ENCODE measurements at places on chromosomes 5 and 9.

GRCh38 chr5:97544678-97545077, 361.6 kb upstream of the RIOK2 start:
- no peak for DNase-seq

- DNase-seq: no peak
These were observed 193.3 kb downstream of the PSAT1 start for GRCh38 chr9:78490231-78490630.

GRCh38 chr5:1527533-1528205, 3.9 kb upstream of the LPCAT1 start:
- DNase-seq: no peak

DNA sequence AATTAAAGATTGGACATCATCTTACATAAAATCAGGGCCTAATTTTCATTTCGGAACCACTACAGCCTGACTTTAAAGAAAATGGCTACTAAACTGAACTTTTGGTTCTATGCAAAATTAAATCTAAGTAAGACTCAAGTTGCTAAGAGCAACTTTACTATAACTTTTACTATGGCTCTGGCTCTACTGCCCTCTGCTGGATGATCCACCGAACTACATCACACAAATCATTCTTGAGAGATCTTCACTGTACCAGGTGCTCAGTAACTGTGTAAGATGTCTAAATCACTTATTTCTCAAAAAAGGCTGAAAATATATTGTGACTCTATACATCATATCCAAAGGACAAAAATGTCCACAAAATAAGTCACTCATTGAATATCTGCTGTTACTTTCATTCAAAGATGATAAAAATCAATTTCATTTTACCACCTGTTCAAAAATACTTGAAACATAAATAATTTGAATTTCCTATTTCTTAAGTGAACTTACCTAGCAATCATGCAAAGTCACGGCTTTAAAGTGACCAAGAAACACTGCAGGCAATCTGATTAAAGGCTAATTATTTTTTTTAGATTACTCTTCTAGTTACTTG, 13.5 kb downstream of the MOCS2 start:
- DNase-seq: peak; percentile 75

DNA sequence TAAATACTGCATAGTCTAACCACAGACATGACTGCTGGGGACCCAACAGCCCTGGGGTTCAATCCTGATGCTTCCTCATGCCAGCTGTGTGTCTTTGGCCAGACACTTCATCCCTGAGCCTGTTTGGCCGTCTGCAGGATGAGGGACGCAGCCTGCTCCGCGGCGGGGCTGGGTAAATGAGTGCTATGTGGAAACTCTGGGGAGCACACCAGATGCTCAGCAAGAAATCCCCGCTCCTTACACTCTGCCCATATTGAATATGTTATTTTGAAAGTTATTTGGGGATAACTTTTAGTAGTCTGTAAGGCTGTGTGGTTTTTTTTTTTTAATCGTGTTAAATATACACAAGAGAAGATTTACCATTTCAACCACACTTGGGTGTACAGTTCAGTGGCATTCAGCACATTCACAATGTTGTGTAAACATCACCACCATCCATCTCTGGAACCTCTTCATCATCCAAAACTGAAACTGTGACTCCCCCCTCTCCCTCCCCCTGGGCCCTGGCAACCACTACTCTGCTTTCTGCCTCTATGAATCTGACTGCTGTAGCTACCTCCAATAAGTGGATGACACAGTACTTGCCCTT, 42.7 kb downstream of the SH3PXD2B start:
- DNase-seq: no peak

- peak; percentile 87 for DNase-seq
These were observed 16.1 kb downstream of the AHRR start for GRCh38 chr5:337563-338130.

- DNase-seq: no peak
These were observed 42.4 kb upstream of the SMIM32 start for GRCh38 chr5:136235321-136235720.

GRCh38 chr9:21576331-21577189, 94.4 kb upstream of the IFNE start:
- DNase-seq: no peak

- DNase-seq: no peak
These were observed 143.5 kb downstream of the MTX3 start for GRCh38 chr5:79847561-79847960.

DNA sequence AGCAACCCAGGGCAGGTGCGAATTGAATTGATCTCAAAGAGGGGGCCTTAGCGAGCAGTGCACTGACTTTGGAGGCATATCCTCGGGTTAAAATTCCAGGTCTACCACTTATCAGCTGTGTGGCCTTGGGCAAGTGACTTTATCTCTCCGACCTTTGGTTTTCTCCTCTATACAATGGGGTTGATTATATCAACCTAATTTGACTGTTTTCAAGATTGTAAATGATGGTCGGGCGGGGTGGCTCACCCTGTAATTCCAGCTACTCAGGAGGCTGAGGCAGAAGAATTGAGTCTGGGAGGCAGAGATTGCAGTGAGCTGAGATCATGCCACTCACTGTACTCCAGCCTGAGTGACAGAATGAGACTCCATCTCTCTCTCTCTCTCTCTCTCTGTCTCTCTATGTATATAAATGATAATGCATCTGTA, 18.7 kb downstream of the SPRY4 start:
- no peak for DNase-seq

- DNase-seq: peak; percentile 11
These were observed 192.6 kb upstream of the RASA1 start for GRCh38 chr5:87074934-87075541.

DNA sequence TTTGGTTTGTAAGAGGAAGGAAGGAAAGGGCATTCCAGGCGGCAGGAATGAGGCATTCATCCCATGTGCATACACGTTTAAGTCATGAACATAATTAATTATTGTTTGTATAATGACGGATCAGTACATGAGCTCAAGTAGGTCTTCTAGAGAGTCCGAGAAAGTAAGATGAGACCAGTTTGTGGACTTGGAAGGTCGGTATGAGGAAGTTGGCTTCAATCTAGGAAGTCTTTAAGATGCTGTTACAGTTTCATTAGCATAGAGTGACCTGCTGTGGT, 2.1 kb downstream of the GTF3C4 start:
- no peak for DNase-seq

- no peak for DNase-seq
These were observed 52.8 kb upstream of the GRHPR start for GRCh38 chr9:37369671-37370070.

DNA sequence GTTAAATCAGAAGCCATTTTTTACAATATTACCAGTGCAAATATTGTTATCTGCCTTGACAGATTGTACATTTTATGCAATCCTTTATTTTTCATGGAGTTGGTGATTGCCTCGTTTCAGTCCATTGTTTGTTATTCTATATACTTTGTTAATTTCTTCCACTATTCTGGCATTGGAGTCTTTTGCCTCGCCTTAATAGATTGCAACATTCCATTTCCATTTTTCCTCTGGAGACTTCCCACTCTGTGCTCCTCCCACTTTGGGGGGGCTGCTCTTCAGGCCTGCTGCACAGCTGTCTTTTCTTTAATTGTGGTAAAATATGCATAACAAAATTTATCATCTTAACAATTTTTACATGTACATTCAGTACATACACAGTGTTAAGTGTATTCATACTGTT, 4.4 kb upstream of the DCAF10 start:
- no peak for DNase-seq

GRCh38 chr5:146962801-146963355, 84.3 kb upstream of the PPP2R2B start:
- DNase-seq: peak; percentile 30

DNA sequence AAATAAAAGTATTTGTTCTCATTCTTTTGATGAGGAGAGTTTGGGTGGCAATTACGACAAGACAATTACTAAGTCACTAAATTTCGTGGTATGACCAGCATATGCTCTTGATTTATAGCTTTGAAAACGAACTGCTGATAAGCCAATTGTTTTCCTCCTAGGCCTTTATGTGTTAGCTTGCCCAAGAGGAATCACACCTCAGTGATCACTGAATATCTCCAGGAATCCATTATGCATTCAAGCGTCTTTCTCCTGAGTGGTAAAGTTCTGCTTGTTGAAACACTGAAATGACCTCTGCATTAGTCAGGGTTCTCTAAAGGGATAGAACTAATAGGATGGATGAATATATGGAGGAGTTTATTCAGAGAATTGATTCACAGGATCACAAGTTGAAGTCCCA, 677.7 kb upstream of the MEF2C start:
- DNase-seq: no peak

- no peak for DNase-seq
These were observed 10.8 kb downstream of the KIF24 start for GRCh38 chr9:34318163-34318790.

- DNase-seq: peak; percentile 59
These were observed 54.9 kb downstream of the NDST1 start for GRCh38 chr5:150562832-150563231.

- DNase-seq: peak; percentile 97
These were observed at the start of gene GHR for GRCh38 chr5:42423285-42424165. Gene GHR, plus strand, starts transcription at chr5:42423439. Its CDS starts 142,436 bp downstream, at chr5:42565875.

- no peak for DNase-seq
These were observed 67.6 kb upstream of the NR3C1 start for GRCh38 chr5:143471041-143471509.

DNA sequence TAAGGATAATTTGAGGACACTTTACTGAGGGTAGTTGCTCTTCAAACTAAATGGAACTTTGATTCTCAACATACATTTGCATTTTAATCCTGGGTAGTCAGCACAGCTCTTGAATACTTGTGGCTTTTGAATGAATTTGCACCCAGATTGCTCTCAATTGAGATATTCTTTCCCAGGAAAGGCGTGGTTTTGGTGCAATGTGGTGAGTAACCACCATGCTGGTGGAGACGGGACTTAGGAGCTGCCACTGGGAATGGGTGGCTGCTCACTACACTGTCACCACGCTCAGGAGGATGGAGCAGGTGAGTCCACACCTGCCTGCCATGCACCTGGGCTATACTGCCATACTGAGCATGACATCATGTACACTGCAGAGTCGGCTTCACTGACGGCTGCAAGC, 99.2 kb downstream of the IRX1 start:
- no peak for DNase-seq

DNA sequence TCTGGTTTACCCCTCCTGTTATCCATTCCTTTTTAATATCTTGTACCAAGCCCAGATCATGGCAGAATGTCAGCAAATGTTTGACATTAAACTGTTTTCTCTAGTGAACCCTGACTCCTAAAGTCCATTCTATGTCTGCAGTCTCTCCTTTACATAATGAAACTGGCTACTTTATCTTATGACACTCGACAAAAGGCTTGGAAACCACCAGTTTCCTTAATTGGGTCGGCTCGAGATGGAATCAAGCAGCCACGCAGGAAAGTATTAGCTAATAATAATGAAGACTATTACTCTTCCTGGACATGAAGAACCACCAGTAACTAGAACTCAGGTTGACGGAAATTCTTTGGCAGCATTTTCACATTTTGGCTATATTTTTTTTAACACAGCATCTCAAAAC, 17.5 kb downstream of the DAP start:
- no peak for DNase-seq

DNA sequence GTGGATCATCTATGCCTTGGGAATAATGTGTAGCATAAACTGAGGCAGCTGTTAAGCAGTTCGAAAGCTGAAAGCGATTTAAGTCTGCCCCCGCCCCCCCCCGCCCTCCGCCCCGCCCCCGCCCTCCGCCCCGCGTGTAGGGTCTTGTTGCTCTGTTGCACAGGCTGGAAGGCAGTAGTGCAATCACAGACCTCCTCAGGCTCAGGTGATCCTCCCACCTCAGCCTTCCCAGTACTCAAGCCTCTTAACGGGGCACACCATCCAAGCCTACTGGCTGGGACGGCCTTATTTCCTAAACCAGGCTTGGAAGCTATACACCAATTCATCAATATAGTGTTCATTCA, 945 bp downstream of the ANKDD1B start:
- no peak for DNase-seq

GRCh38 chr9:136560586-136560985, 14.7 kb upstream of the NOTCH1 start:
- no peak for DNase-seq

GRCh38 chr5:109394806-109395205, 15.0 kb downstream of the PJA2 start:
- DNase-seq: no peak

DNA sequence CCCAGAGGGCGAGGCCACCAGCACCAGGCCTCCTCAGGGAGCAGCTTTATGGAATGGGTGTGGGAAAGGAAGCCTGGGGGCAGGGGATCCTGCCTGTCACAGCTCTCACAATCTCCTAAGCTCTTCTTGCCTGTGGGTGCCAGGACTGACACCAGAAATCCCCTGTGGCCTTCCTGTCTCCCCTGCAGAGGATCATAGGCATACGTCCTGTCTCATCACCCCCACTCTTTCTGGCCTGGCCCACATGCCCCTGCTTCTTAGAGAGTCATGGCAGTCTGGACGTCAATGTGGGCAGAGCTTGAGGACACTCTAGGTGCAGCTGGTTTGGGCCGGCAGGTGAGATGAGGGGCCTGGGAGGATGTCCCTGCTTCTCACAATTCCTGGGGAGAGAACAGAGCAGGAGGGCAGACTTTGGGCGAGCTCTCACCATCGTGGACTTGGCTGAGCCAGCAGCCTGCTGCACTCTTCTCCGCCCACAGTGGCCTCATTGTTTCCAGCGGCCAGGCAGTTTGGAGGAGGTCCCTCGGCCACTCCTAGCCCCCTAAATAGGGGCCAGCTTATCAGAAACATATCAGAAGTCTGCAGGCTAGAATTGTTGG, 67.3 kb upstream of the ZFR start:
- DNase-seq: no peak
